Activated T-cell treated with anti-CD3 and anti-CD28 coated beads for 24 hours (primary cell): ENCODE measurements at places on chromosomes 12 and 14.

GRCh38 chr12:113248051-113248825 is 27.0 kb downstream of the TPCN1 start:
- no peak for DNase-seq

DNA sequence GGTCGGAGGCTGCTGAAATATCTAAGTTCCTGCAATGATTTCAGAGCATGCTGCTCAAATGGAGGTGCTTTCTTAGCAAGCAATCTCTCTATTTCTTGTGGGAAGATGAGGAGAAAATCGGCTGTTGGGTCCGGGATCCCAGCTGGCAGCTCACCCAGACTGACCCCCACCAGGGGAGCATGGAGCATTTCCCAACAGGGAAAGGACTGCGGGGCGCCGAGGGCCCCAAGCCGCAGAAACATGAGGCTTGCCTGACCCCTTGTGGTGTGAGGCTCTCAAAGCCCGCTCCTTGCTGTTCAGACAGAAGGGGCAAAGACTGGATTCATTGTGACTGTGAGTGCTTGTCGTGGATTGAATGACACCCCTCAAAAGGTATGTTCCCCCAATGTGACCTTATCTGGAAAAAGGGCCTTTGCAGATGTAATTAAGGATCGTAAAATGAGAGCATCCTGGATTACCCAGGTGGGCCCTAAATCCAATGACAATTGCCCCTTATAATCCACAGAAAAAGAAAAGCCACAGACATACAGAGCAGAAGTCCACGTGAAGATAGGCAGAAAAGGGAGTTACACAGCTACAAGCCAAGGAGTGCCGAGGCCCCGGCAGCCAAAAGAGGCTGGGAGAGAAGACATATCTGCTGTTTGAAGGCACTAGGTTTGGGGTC is 116.3 kb upstream of the VASH1 start:
- DNase-seq, result no peak

DNA sequence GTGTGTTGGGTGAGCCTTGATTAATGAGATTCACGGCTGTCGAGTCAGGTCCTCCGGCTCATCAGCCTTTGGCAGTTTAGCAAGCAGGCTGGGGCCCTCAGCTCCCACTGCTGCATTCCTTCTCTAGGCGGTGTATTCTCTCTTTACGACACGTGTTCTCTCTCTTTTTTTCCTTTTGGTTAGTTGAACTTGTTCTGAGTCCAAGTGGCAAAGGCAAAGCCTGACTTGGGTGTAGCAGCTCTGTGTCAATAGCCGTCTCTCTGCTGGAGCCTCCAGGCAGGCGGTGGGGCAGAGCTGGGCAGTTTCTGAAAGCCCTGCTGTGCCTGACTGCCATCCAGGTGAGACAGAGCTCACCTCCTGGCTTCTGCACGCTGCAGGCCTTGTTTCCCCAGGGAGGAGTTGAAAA is 46.6 kb downstream of the SUSD6 start:
- no peak for DNase-seq

- DNase-seq, result peak; percentile 53
Observed at GRCh38 chr12:93387780-93388179, 10.1 kb downstream of the NUDT4 start.

- no peak for DNase-seq
Observed at GRCh38 chr14:94098326-94098992, 12.1 kb upstream of the IFI27 start.

DNA sequence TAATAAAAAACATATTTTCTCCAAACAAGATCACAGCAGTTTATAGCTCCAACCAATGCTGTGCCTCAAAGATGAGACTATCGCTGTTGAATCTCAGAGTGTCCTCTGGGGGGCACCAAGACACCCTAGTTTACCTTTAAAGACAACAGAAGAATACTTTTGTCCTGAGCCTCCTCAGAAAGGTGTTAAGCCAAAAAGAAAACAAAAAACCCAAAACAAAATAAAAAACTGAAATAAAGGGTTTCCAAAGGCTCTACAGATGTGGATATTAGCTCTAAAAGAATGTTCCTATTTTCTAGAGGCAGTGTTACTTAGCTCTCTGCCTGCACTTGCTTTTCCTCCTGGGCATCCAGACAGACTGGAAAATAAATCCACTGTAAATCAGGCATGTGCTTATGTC is 86.9 kb upstream of the TTC7B start:
- DNase-seq, result peak; percentile 51

- no peak for DNase-seq
Observed at GRCh38 chr12:89544022-89544421, 18.2 kb upstream of the POC1B start.

GRCh38 chr12:120350576-120351350 is 18.2 kb downstream of the MSI1 start:
- no peak for DNase-seq

- no peak for DNase-seq
Observed at GRCh38 chr14:102225386-102225785, 79.6 kb downstream of the MOK start.

DNA sequence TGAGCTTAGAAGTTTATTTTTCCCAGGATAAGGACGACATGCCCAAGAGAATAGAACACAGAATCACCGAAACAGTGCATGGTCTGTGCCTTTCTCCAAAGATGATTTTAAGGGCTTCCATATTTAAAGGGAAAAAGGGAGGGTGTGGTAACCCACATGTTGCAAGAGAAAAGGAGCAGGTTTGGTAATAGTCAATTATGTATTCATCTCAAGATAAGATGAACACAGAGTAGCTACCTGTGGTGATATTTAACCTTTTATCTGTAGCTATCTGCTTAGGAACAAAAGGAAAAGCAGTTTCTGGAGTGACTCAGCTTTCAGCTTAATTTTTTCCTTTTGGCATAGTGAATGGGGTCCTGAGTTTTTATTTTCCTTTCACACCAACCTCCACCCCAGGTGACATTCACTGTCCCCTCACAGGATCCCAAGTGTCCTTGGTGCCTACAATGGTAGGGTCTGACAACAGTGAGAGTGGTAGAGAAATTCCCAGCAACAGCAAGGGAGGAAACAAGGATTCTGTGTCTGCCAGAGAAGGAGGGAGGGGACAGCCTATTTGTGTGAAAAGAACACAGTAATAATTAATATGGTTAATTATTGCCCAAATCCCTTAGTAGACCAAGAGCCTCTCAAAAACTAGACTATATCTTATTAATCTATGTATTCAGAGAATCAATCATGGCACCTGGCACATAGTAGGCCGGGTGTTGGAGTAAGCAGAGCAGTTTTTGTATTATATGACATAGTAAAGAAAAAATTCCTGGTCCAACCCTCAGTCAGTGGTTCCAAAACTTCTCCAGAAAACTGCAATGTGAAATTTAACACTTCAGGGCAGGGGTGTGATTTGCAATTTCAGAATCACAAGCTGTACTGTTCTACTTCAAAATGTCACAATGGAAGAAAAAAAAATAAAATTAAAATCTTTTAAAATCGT is 154.5 kb downstream of the PHLDA1 start:
- no peak for DNase-seq

GRCh38 chr12:124761871-124762270 is 101.8 kb downstream of the SCARB1 start:
- DNase-seq, result peak; percentile 23

- no peak for DNase-seq
Observed at GRCh38 chr14:60348211-60348610, 99.2 kb downstream of the PPM1A start.

- DNase-seq, result no peak
Observed at GRCh38 chr14:102777711-102778337, 575 bp downstream of the TRAF3 start.

DNA sequence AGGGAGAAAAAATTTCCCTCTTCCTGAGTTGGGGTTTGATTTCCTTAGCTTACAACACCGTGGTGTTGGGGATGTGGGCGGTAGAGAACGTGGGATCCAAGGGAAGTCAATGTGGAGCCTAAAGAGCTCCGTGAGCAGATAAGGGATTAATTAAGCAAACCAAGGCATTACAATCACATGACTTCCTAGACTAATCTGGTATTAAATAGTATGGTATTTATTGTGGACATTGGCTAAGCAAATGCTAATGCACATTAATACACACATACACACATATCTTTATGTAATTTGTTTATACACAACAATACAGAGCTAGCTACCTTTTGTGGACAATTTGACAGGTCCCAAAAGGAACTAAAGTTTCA is 791 bp upstream of the RNF41 start:
- no peak for DNase-seq

GRCh38 chr12:16072678-16073077 is 161.5 kb downstream of the DERA start:
- no peak for DNase-seq

- DNase-seq, result no peak
Observed at GRCh38 chr14:71549421-71550050, 382.7 kb upstream of the RGS6 start.

- no peak for DNase-seq
Observed at GRCh38 chr14:102473559-102473958, 36.0 kb downstream of the ANKRD9 start.

DNA sequence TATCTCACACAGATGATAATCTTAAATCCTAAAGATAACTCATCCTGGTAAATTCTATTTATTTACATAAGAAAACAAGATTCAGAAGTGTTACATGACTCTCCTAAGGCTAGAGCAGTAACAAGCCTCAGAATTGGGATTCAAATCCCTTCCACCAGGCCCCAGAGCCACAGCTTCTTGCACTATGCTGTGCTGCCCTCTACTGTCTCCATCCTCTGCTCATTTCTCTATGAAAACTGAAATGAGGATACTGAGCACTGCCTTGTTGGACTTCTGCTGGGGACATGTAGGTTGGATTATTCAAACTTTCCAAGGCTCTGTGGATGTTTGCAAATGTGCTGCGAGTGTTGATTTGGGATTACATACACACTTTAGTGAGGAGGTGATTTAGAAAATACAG is 23.5 kb upstream of the C12orf50 start:
- no peak for DNase-seq

- no peak for DNase-seq
Observed at GRCh38 chr14:68780358-68781160, 12.3 kb downstream of the ZFP36L1 start.

- DNase-seq, result no peak
Observed at GRCh38 chr14:51539571-51540037, 112.1 kb upstream of the FRMD6 start.

DNA sequence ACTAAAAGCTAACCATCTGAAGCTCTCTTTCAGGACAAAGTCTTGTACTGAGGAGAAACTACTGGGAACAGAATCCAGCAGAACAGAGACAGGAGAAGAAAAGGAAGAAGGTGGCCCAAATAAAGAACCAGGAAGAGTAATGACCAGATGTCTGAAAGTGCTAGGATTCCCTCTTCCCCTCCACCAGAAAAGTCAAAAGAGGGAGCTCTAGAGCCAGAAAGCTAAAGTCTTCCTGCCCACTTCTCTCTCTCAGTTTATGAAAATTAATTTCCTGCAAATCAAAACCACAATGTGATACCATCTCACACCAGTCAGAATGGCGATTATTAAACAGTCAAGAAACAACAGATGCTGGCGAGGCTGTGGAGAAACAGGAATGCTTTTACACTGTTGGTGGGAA is 47.2 kb downstream of the SPPL3 start:
- DNase-seq, result no peak
